ENCODE measurements at places on chromosomes 12 and 14.

DNA sequence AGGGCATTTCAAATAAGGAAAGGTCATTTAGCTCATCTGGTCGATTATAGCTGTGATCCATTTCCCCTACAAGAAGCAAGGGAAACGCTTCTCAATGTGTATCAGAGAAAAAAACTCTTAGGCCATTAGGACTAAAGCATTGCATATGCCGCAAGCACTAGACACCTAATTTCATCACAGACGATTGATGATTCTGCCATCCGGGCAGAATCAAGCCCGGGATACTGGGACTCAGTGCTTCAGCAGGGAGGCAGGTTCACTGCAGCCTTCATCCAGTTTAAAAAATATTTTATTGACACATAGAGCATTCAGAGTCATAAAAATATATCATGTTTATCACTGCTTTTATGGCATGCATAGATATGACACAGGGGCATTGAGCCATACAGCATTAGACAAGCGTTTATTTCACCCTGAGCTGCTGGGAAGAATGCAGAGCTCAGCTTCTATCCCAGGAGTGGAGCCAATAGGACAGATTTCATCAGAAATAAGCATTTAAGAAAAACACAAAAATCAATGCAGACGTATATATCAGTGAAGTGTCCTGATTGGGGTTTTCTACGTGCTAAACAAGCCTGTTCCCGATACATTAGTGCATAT is 806.9 kb downstream of the GALC start:
- DNase-seq = peak; percentile 31

GRCh38 chr14:55103005-55103640 is 25.9 kb upstream of the LGALS3 start:
- no peak for DNase-seq

DNA sequence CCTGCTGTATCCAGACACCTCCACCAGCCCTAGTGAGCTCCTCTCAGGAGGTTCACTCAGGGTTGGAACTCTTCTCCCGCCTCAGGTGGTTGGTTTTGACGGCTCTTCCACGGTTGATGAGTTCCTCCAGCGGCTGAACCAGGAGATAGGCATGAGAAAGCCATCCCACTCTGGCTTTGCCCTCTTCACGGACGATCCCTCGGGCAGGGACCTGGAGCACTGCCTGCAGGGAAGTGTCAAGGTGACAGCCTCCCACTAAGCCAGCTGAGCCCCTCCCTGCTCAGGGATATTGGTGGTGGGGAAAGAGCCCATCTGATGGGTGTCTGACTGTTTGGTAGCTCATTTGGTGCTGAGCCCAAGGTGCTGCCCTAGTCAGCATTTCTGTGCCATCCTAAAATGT is 20.4 kb downstream of the PIGH start:
- no peak for DNase-seq

- no peak for DNase-seq
Observed at GRCh38 chr12:110349514-110350151, 53.9 kb downstream of the ANAPC7 start.

DNA sequence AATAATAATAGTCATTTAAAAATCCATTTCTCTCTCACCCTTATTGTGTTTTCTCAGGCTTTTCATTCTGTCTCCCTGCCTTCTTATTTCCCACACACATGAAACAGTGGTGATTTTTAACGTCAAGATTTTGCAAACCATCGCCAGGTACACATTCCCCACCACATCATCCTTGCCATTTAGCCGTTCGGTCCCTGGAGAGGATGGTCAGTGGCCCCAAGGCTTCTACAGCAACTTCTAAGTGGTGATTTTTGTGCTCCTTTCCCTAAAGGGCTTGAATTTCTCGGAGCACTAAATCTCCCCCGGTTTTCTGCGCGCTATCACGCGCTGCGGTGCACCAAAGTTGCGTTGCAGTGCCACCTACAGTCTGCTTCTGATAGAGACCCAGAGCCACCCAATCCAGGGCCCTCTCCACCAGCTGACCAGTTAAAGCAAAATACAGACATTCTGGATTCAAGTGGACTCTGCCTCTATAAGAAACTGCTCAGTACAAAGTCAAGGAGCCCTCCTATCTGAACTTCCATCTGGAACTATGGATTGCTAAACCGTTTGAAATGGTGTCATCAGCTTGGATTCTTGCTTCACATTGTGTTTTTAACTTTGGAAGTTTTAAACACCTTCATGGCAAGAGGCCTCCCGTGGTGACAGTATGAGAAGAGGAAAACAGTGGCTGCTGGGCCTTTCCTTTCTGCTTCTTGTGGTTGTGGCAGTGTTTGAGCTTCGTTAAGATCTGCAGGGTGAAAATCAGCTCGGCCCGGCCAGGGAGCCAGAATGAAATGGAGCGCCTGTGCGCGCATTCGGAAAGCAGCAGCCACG is 234.0 kb downstream of the SPTSSA start:
- DNase-seq = peak; percentile 81

GRCh38 chr14:24058260-24058950 is 6.6 kb downstream of the CARMIL3 start:
- DNase-seq = peak; percentile 74

- DNase-seq = no peak
Observed at GRCh38 chr12:110581931-110582275, 1.2 kb downstream of the PPTC7 start.
